ENCODE measurements at places on chromosomes 2 and 18.

- DNase-seq = no peak
Measured at GRCh38 chr2:201135386-201135785, 19.4 kb downstream of the CFLAR start.

GRCh38 chr2:210177769-210178168 lies 6.6 kb upstream of the KANSL1L start:
- DNase-seq = no peak

GRCh38 chr18:50286391-50287027 lies 983 bp downstream of the CXXC1 start:
- no peak for DNase-seq

DNA sequence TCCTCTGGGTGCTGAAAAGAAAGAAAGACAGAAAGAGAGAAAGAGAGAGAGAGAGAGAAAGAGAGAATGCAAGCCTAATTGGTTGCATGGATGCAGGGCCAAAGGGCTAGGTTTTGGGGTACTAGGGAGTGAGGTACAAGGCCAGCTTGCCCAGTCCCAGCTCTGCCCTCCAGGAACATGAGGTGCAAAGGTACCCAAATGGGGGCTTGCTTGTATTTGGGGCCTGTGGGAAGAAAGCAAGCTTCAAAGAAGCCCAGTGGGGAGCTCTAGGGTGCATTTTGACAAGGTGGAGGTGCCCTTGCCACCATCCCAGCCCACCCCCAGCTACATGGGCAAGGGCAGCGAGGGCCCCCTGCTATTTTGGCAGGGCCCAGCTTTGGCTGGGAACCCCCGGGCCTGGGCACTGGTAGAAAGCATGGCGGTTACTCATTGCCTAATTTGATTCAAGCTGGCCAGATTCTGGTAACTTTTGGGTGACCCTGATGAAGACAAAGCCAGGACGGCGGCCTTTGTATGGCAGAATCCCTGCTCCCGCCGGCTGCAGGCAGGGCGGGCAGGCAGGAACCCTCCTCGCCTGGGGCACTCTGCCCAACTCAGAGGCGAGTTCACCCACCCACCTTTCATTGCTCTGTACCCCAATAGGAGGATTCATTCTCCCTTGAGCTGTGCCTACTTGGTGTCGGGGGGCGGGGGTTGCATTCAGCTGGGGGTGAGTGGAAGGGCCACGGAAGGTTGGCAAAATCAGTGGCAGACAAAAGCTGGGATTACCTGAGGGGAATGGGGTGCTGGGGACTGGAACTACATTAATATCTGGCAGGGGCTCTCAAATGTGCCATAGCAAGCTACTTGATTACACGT lies 537 bp upstream of the HOXD4 start:
- DNase-seq = no peak

DNA sequence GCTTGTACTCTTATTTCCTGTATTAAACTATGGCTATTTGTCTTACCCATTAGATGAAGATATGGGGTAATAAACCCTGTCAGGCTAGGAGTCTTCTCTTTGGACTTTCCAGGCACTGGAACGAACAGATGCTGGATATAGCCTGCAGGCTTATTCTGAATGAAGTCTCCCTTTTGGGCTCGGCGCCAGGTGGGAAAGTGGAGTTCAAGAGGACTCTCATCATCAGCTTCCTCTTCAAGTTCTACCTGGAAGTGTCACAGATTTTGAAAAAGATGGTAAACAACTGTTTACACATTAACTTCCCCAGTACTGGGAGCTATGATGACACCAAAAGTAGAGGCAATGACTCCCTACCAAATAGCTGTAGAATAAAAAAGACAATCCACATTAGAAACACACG lies 27.9 kb downstream of the AOX1 start:
- no peak for DNase-seq

- DNase-seq = no peak
Measured at GRCh38 chr2:31694444-31694843, 113.7 kb upstream of the SRD5A2 start.

GRCh38 chr2:241598487-241598886 lies 38.5 kb downstream of the THAP4 start:
- DNase-seq = no peak

GRCh38 chr18:12946549-12947284 lies 1.1 kb upstream of the SEH1L start:
- no peak for DNase-seq

DNA sequence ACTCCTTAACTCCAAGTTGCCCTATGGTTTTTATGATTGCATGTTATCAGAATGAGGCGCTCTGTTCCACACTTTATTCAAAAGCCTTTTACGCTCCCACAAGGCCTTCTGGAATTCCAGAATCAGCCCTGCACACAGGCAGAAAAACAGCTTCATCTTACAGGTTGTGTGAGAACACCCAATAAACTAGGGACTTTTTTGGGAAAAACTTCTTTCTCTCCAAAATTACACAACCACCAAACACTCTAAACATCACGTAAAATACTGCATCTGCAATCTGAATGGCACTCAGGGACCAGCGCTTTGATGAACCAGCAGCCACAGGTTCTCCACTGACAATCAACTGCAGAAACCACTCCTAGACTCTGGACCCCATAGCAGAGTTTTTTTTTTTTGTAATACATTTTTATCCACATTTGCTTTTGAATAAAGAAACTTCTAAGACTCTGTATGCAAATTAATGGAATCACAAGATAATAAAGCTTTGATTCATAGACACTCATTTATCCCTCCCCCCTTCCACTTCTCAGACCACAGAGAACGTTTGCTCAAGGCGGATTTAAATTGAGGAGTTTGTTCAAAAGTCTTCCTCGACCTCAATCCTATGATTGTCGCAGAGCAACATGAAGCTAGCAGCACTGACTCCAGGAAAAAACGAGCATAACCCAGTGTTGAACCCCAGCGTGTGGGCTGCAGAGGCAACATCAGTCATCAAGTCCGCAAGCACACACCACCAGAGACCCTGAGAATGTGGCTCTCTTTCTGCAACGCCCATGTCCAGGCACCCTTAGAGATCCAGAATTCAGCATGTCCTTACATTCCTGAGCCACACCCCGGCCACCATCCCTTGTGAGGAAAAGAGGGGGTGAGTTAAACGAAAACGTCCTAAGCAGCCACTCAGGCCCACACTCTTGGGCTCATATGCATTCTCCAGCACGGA lies 116.5 kb downstream of the MBP start:
- DNase-seq = no peak
